ENCODE measurements at places on chromosomes 2 and 18.

- DNase-seq: no peak
Observed at GRCh38 chr2:214014551-214015220, 396.2 kb upstream of the VWC2L start.

DNA sequence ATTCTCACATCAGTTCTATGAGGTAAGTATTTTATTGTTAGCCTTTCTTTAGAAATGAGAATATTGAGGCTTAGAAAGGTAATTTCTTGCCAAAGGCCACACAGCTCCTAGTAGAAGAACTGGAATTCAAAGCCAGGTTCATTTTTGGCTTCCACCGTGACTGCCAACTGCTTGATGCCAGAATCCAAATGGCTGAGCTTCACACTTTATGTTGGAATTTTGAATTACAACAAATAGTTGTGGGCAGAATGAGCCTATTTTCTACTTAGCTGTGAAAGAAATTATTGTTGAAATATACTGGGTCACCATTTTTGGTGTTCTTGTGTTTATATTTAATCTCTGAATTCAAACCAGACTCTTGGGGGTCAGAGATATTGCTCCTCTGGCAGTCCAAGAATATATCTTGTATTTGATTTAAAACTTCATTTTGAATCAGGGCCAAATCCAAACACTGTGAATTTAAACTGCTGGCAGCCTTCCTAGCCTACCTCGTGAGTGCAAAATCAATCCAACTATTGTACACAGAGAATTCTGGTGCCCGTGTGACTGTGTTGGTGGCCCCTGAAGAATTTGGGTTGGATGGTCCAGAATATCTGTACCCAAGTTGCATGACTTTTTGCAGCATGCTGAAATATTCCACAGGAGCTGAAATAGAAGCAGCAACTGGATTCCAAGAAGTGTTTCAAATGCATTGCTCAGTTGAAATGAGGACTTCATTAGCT, 35.6 kb upstream of the LPIN1 start:
- DNase-seq: no peak

DNA sequence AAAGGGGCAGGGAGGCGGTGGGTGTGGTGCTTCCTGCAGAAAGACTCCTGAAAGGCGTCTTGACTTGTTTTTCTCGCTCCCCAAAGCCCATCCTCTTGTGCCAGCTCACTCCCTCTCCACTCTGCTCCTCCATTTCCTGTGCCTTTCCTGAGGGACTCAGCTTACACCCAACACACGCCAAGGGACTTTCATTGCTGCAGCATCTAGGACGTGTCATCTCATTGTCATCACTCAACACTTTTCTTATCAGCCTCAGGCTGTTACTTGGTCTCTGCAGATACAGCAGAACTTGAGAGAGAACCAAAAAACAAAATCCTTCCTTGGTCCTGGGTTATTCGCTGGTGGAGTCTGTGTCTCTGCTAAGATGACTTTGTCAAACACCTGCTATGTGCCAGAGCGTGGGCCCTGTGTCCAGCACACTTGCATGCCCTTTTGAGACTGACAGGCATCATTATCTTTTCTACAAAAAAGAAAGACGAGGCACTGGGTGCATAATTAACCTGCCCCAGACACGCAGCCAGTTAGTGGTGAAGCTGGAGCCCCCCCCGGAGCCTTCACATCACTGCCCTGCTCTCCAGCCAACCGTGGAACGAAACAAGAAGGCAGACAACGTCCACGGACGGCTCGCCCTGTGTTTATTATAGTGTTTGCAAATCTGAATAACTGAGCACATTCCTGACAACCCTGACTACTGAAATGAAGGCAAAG, 261.7 kb upstream of the HDAC4 start:
- DNase-seq: no peak

DNA sequence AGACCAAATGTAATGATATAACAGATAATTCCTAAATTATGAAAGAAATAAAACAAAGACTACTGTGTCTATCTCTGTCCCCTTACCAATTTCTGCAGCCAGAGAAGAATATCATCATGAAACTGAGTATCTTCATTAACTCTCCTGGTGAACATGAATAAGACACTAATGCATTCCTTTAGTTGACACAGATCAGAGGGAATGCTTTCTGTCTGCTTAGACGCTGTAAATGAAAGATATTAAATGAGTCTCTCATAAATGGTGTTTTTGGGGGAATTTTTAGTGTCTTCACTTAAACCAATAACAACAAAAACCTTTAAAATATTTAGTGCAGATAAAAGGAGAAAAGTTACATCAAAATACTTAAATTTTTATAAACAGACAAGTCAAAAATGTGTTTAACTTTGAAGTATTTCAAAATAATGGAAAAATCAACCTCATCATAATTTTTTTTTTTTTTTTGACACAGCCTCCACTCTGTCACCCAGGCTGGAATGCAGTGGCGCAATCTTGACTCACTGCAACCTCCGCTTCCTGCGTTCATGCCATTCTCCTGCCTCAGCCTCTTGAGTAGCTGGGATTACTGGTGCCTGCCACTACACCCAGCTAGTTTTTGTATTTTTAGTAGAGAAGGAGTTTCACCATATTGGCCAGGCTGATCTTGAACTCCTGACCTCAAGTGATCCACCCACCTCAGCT, 16.0 kb downstream of the EPG5 start:
- DNase-seq: no peak
